ENCODE measurements at places on chromosomes 2 and 18.

- DNase-seq, result no peak
These were observed 364.8 kb upstream of the GALNT5 start for GRCh38 chr2:156892467-156893281.

DNA sequence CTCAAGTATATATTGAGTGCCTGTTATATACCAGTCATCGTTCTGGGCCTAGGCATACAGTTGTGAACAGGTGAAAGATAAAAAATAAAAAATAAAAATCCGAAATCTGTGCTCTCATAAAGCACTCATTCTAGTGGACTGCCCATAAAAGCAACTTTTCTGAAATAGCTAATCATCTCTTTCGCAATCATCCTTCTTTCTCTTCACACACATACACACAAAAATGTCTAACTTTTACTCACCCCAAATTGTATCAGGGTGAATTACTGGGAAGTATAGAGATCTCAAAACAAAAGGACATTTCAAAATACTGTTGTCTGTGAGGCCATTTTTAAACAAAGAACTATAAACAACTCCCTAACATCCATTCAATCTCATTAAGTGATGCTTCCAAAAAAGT, 29.6 kb upstream of the ORC2 start:
- DNase-seq, result no peak

DNA sequence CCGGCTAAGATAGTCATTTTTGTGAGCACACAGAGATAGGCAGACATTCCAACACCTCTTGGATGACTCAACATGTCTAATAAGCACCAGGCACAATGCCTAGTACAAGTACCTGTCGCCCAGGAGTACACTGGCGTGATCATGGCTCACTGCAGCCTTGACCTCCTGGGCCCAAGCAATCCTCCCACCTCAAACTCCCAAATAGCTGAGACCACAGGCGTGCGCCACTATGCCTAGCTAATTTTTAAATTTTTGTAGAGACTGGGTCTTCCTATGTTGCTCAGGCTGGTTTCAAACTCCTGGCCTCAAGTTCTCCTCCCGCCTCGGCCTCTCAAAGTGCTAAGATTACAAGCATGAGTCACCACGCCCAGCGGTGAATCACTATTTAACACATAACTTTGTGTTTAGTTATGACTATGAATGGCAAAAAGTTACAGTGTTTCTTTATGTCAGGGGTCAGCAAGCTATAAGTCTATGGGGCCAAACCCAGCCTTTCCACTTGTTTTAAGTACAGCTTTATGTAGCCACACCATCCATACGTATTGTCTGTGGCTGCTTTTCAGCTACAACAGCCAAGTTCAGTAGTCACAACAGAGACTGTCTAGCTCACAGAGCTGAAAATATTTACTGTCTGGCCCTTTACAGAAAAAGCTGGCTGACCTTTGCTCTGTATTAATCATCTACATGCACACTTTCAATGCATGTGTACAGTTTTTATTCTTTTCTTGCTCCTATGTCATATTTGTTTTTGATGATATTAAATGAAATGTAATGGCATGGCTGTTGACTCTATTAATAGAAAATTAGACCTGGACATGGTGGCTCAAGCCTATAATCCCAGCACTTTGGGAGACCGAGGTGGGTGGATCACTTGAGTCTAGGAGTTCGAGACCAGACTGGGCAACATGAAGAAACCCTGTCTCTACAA, 18.7 kb downstream of the ORC2 start:
- no peak for DNase-seq

DNA sequence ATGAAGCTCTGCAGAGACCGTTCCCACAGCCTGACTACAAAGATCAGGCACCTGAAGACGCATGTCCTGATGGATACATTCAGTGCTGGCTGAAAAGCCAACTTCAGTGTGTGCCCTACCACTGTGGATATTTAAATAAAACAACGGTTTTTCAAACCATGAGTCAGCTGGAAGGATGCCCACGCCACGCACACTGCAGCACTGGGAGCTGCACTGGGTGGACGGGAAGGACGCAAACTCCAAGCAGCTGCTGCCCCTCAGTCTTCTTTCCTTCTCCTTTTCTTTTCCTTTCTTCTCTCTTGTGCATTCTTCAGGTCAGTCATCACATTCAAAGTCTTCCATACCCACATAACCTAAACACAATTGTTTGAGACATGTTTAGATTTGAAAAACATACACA, 7.9 kb downstream of the TMEM18 start:
- no peak for DNase-seq

- DNase-seq, result no peak
These were observed 8.8 kb upstream of the TTLL4 start for GRCh38 chr2:218701806-218702205.

GRCh38 chr2:148375214-148375613, 269.3 kb upstream of the EPC2 start:
- DNase-seq, result no peak

DNA sequence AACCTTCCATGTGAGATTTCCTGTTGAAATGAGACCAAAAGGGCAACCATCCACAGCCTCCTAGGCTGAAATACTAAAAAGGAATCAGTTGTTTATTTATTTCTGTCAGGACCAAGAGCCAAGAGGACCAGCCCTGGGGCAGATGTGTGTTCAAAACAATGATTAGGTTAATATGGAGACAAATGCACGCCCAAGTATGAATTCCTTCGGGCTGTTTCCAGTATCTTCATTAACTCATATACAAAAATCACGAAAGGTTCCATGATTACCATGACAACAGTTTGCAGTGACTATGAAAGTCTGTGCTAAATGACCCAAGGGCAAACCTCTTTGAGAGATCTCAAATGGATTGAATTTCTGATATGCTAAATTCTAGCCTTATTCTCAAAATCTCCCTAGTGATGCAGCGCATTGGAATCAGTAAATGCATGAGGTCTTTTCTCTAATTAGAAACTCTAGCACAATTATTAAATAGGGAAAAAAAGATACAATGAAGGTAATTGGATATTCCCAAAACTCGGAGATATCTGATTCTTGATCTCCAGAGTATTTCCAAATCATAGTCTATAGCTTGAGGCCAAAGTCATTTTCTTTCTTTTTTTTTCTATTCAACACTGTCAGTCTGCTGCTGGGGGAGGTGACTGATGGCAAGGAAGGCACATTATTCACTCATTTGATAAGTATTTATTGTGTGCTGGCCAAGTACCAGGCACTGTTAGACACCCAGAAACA, 35.6 kb downstream of the VIT start:
- DNase-seq, result no peak

- no peak for DNase-seq
These were observed 107.5 kb downstream of the OSR1 start for GRCh38 chr2:19250906-19251305.

DNA sequence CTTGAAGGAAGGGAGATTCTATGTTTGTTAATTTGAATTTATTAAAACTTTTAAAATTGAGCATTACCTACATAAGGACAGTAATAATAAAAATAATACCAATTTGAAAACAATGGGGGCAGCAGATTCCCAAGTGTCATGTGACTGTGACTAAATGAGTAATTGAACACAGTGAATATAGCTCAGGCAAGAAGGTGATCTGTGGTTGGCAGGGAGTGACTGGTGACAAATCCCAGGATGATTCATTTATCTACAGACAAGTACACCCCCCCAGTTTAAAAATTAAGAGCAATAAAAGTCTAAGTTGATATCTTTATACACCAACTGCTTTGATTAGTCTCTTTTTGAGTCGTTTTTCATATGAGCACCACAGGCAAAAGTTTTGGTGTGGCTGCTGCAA, 299.5 kb downstream of the ARHGAP15 start:
- no peak for DNase-seq

DNA sequence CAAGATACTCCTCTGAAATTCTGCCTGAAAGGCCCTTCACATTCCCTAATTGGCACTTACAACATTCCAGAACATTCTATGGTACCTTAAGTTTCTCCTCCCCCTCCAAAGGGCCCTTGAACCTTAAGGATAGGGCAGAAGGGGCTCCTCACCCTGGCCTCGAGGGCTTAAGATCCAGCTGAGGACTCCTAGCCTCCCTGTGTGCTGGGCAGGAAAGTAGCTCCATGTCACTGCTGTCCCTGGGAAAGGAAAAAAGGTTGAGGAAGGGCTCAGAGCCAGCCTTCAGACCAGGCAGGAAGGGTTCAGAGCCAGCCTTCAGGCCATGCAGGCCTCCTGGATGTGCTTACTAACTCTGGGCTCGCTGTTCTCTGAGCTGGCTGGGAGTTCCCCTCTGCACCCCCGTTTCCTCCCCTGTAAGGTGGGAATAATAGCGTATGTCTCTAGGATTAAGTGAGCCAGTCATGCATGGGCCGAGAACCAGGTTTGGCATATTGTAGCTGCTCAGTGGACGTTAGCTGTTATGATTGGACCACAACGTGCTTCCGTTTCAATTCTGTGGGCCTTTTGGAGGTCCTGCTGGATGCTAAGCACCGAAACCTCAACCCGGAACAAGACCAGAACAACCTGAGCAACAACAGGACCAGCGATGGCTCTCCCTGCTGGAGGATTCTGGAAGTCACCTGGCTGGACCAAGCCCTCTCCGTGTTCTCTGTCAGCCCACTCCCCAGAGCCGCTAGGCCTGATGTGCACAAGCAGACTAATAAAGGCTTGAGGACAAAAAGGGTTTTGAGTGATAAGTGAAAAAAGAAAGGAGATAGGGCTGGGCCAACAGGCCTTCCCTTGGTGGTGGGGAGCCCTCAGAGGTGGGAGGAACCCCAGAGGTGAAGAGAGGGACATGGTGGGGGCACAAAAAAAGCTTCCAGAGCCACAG, 1.0 kb upstream of the B3GNT7 start:
- peak; percentile 82 for DNase-seq

DNA sequence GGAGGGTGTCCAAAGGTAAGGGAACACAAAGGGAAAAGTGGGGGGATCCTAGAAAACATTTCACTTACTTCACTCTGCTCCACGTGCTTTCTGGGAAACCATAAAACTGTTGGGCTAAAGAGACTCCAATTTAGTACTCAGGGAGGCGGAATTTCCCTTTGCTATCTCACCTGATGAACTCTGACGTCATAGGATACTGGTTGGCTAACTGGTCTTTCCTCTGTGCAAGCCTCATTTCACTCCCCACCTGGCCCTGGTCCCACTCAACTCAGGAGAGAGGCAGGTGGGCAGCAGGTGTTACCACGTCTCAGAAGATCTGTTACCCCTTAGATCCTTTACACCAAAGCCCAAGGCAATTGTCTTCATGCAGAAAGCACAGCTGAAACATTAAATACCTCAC, 51.8 kb upstream of the PMAIP1 start:
- no peak for DNase-seq

DNA sequence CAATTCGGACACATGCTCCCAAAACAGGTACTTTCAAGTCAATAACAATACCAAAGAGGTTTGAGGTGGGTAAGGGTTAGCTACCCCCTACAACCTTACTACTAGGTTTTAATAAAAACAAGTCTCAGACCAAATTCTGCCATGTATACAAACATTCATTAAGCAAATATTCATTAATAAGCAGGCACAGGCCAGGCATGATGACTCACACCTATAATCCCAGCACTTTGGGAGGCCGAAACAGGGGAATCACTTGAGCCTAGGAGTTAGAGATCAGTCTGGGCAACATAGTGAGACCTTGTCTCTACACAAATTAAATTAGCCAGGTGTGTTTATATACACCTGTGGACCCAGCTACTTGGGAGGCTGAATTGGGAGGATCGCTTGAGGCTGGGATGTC, 11.7 kb upstream of the ELAC1 start:
- no peak for DNase-seq

DNA sequence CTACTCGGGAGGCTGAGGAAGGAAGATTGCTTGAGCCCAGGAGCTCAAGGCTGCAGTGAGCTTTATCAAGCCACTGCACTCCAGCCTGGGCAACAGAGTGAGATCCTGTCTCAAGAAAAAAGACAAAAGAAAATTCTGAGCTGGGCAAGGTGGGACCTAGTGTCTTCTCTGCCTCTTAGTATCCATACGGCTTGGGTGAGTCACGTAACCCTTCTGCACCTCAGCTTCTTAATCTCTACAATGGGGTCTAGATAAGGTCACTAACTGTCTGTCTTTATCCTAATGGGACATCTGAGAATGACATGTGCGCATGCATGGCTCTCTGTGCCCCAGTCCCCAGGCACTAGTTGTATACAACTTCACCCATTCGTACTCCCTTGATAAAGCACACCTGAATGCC, 53.4 kb upstream of the TLK1 start:
- DNase-seq, result no peak

GRCh38 chr18:24386681-24387080, 10.9 kb downstream of the OSBPL1A start:
- DNase-seq, result no peak

- DNase-seq, result peak; percentile 13
These were observed 78.0 kb downstream of the TMEM182 start for GRCh38 chr2:102839668-102840388.

- no peak for DNase-seq
These were observed 153.6 kb downstream of the GBX2 start for GRCh38 chr2:236014408-236015131.

- DNase-seq, result no peak
These were observed 813 bp downstream of the NDC80 start for GRCh38 chr18:2572171-2572569.
